ENCODE measurements at places on chromosomes 6 and 20.
A peak's percentile ranks its signal among the peaks of the same experiment; 100 is the strongest.

GRCh38 chr6:146795479-146796133 lies 196.8 kb downstream of the ADGB start:
- no peak for DNase-seq

GRCh38 chr20:45445805-45446562 lies 23.6 kb upstream of the WFDC2 start:
- DNase-seq, result no peak

- DNase-seq, result no peak
Observed at GRCh38 chr6:108627692-108628550, 67.2 kb downstream of the FOXO3 start.

- no peak for DNase-seq
Observed at GRCh38 chr6:19452495-19452894, 384.7 kb upstream of the ID4 start.

- no peak for DNase-seq
Observed at GRCh38 chr20:16115911-16116552, 457.2 kb downstream of the KIF16B start.

GRCh38 chr20:58649288-58650180 lies 1.5 kb upstream of the STX16 start:
- DNase-seq, result peak; percentile 29

DNA sequence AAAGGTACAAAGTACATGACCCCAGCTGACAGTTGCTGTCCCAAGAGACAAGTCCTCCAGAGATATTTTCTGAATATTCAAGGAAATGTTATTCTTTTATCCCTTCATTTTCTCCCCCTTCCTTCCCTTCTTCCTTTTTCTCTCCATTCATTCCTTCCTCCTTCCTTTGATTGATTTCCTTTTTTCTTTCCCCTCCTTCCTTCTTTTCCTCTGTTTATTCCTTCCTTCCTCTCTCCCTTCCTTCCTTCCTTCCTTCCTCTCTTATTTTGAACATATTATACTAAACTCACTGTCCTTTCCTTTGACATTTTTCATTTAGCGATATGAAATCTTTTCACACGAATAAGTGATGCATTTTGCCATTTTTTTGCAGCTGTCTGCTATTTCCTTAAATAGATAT lies 73.2 kb upstream of the HDDC2 start:
- no peak for DNase-seq

GRCh38 chr6:106469882-106470281 lies 109.4 kb downstream of the CRYBG1 start:
- no peak for DNase-seq

DNA sequence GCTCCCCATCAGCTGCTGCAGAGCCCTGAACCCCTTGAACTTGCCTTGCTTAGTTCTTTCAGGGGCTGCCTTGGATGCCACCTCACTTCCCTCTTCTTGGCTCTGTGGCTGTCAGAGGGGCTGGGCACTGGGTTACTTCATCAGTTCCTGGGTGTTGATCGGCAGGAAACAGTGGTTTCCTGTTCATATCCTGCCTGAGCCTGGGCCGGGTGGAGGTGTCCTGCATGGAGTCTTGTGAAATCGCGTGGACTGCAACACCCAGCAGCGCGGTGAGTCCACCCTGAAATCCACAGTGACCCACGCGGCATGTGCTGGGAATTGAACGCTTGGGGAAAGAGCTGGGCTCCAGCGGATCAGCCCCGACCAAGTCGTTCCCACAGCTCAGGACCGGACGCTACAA lies 97.5 kb downstream of the CDH26 start:
- DNase-seq, result peak; percentile 5

DNA sequence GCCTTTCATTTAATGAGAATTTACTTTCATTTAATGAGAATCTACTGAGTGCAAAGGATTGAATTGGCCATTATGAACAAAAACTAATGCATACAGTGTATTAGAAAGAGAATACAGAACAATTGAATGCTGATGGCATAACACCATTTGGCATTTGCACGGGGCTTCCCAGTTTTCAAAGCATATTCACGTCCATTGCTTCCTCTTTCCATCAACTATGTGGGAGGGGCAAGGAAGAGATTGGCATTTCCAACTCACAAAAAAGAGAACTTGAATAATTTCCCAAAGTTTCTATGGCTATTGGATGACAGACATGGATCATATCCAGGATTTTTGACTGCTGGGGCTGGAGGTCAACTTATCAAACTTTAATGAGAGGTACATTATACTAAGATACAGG lies 23.2 kb upstream of the ARG1 start:
- no peak for DNase-seq

GRCh38 chr6:138722425-138723371 lies 50.9 kb upstream of the CCDC28A start:
- DNase-seq, result no peak

DNA sequence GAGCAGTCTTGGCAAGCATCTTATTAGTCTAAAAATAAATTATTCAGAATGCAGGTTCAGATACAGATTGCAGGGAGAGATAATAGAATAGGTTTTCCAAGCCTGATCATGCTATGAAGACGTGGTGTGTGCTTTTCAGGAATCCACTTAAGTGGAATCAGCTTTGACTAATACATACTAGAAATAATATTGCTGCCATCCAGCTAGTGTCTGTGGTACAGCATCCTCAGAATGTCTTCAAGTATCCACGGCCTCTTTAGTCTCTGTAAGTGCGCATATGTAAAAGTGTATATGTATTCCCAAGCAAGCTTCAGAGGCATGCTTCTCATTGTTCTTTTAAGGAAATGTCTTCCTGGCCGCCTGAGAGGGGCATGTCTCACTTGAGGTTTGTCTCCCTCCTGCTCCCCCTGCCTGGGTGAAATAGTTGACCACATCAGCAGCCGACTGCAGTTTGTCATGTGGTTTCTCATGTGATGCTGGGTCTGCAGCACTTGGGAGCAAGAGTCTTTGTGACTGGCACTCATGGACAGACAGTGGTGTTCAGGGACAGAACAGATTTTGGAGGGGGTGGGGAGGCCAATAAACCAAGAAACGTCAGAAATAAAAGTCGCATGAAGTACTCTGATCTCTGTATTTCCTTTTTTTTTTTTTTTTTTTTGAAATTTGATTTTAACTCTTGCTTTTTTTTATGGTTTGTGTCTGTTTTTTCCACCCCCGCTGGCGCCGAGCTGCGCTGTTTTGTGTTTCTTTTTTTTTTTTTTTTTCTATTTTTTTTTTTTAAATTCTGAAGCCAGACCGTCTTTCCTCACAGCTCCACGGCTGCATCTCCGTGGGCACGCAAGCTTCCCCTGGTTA lies 150.8 kb downstream of the PRL start:
- no peak for DNase-seq

DNA sequence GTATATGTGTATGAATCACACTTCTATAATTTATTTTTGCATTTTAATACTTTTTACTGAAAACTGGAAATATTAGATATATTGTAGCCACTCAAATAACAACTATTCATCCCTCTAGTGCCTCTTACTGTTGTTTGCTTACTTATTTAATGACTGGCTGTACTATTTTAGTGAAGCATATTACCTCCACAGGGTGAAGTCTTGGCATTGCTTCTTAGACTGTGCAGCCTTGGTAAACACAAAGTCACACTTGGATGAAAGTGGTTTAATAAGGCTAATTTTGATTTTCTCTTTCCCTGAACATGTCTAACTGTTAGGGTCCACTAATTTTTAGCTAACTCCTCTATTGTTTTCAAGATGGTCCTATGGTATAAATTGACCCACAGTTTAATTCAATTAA lies 1043.2 kb upstream of the ADGRB3 start:
- DNase-seq, result no peak

- no peak for DNase-seq
Observed at GRCh38 chr20:3854462-3854871, 7.8 kb downstream of the MAVS start.

DNA sequence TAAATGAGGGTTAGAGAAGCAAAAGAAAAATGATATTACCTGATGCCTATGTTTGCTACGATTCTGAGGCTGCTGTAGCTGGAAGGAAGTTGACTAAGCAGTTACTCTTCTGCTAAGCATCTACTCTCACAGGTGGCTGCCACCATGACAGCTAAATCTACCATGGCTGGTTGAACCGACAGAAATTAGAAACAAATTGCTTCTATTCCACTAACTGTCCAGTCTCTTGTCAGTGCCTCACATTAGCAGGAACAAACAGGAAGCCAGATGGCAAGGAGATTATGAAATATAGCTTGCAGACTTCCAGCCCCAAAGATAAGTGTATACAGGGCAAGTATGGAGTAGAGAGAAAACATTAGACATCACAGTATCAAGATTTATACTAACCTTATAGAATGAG lies 59.4 kb upstream of the TMEM200A start:
- no peak for DNase-seq

DNA sequence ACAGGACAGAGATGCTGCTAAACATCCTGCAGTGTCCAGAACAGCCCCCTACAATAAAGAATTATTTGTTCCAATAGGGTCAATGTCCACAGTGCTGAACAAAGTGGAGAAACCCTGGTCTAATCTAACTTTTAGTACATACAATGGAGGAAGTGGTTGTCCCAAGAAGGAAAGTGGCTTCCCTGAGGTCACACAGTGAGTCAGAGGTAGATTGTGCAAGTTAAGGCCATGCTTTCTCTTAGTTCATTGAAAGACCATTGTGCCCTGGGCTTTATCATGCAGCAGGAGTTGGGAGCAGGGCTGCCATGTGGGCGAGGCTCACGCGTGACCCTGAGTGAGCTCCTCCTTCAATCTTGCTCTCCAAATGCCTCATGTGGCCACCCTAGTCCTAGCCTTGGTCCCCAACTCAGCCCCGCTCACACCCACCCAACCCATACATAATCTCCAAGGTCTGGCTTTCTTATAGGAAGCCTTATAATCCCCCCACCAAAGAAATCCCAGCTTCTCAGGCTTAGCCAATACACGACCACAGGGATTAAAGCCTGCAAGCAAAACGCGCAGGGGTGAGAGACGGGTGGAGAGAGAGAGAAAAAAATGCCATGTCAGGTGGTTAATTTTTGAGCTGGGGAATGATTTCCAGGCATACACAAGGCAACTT lies 19.9 kb downstream of the SLC13A3 start:
- no peak for DNase-seq

GRCh38 chr6:112296694-112297093 lies 42.3 kb upstream of the LAMA4 start:
- DNase-seq, result no peak

DNA sequence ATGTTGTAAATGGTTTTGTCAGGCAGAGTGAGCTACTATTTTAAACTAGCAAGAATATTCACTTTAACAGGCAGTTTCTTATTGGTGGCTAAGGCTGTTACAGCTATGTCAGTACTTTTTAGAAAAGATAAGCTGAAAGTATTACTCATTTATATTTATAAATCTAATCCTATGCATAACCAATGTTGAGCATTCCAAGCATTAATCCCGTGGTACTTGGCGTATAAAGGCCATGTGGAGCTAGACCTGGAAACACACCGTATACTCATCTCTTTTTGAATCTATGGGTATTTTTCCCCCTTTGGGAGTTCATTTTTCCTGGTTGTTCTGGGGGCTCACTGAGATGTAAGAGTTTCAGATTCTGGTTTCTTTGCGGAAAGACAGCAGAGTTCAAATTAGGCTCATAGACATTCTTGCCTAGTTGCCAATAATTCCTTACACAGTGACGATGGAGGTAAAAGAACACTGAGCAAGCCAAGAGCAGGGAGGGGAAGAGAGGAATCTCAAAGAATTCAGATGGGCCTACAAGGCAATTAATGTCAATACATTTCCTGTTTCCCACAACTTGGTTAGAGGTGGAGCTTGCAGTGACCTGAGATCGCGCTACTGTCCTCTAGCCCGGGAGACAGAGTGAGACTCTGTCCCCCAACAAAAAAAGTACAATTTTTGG lies 211.5 kb downstream of the SOX4 start:
- DNase-seq, result no peak

All from activated T-helper 9 cell treated with anti-CD3 and anti-CD28 coated beads, Interleukin-2, amount 50 U/mL, for 16 hours (primary cell).